NCI-H2029 (cell line): ENCODE measurements at places on chromosomes 13 and 19.

GRCh38 chr19:54817670-54818536 is 1.6 kb downstream of the KIR3DL1 start:
- no peak for DNase-seq

GRCh38 chr19:31135841-31136240 is 213.4 kb downstream of the TSHZ3 start:
- DNase-seq: no peak

GRCh38 chr13:93169980-93170379 is 56.6 kb upstream of the GPC6 start:
- DNase-seq: no peak

- no peak for DNase-seq
Measured at GRCh38 chr13:64855506-64855905, 2374.6 kb downstream of the PCDH9 start.

DNA sequence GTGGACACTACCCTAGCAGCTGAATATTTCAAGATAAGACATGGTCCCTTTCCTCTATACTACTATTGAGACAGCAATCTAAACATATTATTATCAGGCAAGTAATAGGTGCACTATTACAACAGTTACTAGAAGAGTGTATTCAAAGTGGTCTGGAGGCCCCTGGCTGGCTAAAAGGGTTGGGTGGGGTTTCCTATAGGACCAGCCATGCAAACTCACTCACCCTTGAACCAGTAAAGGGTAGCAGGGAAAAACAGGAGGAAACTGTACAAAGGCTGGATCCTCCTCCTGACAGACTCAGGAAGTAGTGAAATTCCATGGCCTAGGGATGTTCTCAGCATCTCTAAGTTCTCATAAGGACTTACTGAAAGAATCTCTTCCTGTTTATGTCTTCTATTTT is 7.7 kb downstream of the SMAD9 start:
- no peak for DNase-seq

DNA sequence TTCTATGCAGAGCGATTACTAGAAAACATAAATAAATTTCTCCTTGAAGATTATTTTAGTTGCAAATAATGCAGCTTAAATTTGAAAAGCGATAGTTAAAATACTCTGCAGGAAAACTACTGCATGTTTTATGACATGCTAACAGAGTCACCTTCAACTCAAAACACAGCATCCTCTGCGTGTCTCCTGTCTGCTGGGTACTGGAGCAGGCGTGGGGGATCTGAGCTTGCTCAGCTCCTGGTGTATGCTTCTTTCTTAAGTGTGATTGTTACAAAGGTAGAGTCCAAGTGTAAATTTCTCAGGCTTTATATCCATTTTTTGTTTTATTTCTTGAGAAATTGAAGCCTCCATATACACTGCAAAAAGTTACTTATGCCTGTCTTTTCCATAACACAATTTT is 15.3 kb downstream of the SPATA13 start:
- DNase-seq: no peak

- no peak for DNase-seq
Measured at GRCh38 chr13:32048816-32049215, 17.2 kb downstream of the FRY start.

GRCh38 chr13:42532561-42533335 is 41.2 kb upstream of the TNFSF11 start:
- DNase-seq: no peak

DNA sequence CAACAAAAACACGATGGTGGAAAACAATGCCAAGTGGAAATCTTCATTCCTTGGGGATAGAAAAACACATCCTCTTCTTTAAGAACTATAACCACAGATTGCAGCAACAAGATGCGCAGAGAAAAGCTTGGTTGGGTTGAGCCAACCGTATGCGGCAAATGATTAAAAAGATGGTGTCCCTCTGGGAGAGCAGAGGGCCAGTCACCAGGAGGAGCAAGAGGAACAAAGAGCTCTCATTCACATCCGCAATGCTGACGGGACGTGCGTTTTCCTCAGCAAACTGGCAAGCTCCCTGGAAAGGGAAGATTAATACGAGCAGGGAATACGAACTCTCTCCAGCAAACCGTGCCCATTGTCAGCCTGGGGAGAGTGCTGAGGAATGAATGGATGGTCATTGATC is 141.6 kb downstream of the KATNAL1 start:
- no peak for DNase-seq

GRCh38 chr13:74681891-74682290 is 547.7 kb upstream of the KLF12 start:
- no peak for DNase-seq

GRCh38 chr13:33870046-33870668 is 52.2 kb downstream of the RFC3 start:
- DNase-seq: peak; percentile 58

DNA sequence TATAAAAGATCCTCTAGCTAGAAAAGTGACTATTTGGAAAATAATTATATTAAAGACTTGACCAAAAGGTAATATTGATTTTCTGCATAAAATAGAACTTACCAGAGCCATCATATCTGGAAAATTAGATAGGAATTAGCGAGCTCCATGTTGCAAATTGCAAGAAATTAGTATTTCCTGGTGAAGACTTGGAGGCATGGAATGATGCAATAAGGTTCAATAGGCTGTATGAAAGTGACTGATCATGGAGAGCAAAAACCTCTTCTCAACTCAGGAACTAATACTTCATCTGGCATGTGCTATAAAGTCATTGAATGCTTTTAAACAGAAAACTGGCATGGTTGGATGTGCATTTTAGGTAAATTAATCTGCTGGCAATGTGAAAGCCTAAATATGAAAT is 66.3 kb upstream of the UFM1 start:
- no peak for DNase-seq

DNA sequence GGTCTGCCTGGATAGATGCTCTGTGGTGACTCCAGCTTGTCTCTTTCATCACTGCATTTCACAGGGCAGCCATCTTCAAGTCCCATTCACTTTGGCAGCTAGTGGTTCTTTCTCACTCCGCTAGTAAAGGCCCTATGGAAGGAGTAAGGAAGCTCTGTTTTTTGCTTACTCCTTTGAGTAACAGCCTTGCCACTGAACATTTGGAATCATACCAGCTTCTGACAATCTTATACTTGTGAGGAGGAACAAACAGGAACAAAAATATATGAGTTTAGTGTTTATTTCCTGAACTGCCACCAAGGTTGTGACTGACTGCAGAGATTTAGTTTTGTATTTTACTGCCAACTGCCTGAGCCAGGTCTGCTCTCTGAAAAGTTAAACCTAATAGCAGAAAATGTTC is 38.7 kb downstream of the KCTD4 start:
- no peak for DNase-seq

DNA sequence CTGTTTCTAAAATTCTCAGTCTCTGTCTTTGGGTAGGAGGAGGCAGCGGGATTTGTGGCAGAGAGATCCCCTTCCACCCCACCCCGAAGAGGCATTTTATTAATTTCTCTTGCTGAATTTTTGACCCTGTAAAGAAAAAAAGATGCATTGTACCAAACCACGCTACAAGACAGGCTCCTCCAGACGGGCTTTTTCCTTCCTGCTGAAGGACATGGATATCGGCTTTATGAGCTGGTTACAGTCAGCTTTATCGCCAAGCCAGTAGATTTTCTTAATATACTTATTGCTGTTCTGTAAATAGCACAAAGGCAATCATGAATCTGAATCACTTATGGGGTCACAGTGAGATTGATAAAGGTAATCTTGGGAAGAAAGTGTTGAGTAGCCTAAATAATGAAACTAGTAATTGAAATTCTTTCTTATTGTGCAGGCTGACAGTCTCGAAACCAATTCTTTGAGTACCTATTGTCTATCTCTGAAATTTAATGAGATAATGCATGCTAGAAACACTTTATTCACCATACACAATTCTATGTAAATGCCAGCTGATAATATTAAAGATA is 24.5 kb downstream of the MBNL2 start:
- DNase-seq: no peak

DNA sequence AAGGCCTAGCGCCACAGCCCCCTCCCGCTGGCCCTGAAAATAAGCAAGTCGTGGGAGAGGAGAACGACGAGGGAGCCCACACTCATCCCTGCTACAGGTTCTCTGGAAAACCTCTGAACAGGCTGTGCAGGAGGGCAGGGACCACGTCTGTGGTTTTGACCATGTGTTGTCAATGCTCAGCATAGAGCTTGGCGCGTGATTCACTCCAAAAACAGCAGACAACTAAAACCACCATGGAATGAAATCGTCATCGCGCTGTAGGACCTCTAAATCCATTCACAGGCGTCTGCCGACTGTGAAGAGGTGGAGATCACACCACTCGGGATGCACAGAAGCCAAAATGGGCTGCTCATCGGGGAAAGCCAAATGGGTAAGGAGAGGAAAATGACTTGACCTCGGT is 121.3 kb downstream of the COL4A1 start:
- no peak for DNase-seq

DNA sequence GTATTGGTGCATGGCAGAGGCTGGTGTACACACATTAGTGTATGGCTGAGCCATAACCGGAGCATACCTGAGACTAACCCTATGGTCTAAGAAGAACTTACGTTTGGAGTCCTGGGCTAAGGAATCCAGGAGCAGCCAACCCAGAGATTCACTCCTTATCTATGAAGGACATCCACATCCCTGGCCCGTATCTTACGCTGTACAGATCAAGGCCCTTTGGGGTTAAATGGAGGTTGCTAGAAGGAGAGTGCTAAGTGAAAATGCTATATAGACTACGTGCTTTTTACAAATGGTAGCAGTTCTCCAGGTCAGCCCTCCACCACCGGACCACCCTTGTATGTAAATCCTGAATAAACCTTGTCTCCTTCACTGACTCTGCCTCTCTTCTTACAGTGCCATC is 1.9 kb upstream of the SUGT1 start:
- DNase-seq: no peak

DNA sequence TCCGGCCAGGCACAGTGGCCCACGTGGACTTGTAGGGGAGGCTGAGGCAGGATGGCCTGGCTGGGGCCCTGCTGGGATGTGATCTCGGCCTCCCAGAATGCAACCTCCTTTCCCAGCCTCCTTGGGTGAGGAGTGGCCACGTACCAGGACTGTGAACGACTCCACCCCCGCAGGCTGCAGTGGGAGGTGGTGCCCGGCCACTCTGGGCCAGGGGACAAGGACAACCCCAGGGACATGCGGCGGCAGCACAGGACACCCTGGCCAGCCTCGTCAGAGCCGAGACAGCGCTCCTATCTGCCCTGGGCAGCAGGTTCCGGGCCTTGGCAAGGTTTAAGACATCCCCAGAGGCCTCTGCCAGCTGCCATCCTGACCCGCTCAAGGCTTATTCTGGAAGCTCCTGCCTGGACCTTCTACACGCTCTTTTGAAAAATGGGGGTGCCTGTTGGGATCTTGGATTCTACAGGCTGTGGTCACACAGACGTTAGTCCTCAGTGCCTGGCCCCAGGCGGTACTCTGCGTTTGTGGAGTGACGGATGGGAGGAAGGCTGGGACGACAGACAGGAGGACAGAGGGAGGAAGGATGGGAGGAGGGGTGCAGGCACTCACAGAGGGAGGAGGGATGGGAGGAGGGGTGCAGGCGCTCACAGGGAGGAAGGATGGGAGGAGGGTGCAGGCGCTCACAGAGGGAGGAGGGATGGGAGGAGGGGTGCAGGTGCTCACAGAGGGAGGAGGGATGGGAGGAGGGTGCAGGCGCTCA is 19.9 kb upstream of the CACTIN start:
- DNase-seq: no peak

DNA sequence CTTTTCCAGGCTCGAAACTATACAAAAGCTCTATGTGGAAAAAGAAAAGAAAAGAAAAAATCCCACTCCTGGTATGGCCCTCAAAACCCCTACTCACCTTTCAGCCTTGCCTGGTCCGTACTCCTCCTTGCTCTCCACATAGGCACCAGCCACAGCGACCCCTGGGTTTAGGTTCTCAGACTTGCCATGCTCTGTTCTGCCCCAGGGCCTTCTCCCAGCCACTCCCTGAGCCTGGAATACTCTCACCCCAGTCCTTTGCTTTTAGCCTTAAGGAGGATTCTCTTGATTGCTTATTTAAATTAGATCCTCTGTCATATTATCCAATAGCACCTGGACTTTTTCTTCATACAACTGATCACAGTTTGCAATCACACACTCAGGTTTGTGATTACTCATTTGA is 522.5 kb downstream of the DIAPH3 start:
- no peak for DNase-seq

- DNase-seq: no peak
Measured at GRCh38 chr19:38385804-38386257, 2.0 kb downstream of the GGN start.

DNA sequence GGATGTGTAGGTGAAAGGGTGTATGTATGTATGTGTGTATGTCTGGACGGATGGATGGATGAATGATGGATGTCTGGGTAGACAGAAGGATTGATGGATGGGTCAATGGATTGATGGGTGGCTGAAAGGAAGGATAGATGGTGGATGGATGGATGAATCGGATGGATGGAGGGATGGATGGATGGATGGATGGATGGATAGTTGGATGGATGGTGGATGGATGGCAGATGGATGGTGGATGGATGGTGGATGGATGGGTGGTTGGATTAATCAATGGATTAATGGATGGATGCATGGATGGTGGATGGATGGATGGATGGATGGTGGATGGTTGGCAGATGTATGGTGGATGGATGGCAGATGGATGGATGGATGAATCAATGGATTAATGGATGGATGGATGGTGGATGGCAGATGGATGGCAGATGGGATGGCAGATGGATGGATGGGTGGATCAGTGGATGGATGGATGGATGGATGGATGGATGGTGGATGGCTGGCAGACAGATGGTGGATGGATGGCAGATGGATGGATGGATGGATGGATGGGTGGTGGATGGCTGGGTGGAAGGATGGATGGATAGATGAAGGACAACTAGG is 16.5 kb upstream of the PPP5C start:
- no peak for DNase-seq

- no peak for DNase-seq
Measured at GRCh38 chr19:5309438-5310204, 31.0 kb downstream of the PTPRS start.

DNA sequence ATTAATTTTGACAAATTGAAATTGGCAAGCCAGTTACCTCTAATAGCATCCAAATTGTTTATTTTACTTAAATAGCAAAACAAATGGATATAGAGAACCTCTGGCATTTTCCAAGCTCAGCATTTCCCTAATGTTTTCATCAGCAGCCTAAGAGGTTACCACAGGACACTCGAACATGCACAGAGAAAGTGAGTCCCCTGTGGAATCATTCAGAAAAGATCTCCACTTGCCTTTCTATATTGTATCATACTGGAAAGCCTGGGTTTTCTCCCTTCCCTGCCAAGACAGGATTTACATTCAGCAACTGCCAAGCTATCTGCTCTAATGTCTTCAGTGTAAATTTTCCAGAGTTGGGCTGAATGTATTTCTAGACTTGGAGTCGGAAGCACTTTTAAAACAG is 188.9 kb downstream of the KCTD12 start:
- DNase-seq: no peak
